ENCODE measurements at places on chromosomes 11 and 22.

- no peak for DNase-seq
Observed at GRCh38 chr11:8832571-8833260, 78.3 kb upstream of the AKIP1 start.

DNA sequence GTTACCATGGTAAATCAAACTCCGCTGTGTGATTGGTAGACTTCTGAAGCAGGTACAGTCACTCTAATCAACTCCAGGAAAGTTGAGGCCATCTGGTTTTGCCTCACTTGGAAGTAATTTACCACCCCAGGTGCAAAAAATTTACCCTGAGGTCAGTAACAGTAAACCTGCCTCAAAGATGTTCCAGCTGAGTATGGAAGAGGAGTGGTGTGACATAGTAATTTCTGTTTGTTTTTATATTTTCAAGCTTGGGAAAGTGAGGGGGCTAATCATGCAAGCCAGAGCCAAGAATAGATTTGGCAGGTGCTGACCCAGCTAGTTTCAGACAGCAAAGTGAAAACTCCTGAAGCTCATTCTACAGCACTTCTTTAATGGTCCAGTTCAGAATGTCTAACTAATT is 691.6 kb downstream of the NTM start:
- DNase-seq = no peak

DNA sequence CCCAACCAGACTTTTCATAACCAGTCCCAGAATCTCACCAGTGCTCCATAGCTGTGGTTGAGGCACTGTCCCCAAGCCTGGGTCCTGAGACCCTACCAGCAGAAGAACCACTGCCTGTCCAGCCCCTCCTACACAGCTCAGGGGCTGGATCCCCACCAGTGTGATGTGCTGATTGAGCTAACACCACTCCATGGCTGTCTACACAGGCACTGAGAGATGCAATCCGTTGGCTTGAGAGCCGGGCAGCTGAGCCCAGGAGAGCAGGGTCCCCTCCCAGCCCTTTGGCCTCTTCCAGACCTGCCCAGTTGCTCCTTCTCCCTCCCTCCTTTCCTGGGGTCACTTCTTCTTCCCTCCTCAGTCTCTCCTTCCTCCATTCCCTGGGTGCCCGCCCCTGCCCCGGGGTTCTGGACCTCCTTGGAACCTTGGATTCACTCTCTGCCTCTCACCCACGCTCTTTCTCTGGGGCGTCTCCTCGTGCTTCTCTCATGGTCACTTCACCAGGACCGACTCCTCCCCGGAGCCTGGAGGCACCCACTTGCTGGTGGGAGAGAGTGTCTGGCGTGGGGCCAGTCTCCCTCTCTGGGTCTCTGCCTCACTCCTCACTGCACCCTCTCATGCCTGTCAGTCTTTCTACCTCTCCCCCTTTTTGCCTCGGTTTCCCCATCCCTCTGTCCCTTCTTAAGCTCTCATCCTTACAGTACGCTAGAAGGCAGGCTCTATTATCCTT is 706 bp upstream of the SCYL1 start:
- DNase-seq = no peak

GRCh38 chr11:118233377-118233776 is 8.6 kb upstream of the JAML start:
- no peak for DNase-seq

- no peak for DNase-seq
Observed at GRCh38 chr11:86062719-86063118, 6.2 kb downstream of the PICALM start.

DNA sequence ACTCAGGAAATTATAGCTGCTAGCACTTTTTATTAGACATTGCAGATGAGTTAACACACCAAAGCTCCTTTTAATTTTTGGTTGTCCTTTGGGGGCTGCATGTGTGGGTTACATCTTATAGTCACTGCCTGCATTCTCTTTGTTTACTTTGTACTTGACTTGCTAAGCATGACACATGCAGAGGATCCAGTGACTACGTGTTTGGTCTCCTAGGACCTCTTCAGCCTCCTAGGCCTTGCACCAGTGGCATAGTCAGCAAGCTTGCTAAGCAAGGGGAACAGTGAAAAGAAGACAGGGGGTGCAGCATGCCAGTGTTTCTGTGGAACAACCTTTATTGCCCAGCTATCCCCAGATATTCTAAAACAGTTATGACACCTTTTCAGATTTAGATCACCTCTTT is 108.2 kb downstream of the PAX6 start:
- DNase-seq = no peak

DNA sequence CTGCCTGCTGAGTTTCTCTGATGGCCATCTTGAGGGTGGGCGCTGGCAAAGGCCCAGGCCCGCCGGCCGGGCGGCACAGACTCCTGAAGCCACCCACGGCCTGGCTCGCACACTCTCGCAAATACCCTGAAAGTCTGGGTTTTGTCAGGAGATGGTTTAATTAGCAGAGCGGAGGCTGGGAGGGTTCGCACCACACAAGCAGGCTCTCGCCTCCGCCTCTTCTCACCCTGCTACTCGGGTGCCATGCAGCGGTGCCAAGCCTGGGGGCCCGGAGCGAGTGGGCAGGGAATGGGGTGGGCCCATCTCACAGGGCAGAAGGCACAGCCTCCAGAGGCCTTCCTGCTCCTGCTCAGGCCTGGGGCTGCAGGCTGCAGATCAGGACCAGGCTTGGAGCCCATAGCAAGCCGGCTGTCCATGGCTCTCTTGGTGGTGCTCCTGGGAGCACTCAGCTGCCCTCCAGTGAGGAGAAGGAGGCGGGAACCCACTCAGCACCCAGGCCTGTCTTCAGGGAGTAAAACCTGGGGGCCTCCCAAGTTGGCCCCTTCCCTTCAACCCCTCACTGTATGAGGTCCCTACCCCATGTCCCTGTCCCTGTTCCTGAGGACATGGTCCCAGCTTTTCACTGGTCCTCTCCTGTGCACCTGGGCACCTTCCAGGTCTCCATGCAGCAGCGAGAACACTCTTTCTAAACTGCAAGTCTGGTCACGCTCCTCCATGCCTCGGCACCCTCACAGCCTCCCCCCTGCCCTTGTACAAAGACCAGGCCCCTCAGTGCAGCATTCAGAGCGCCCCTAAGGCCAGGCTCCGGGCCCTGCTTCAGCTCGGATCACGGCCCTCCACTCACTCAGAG is 62.0 kb downstream of the FLRT1 start:
- DNase-seq = no peak

DNA sequence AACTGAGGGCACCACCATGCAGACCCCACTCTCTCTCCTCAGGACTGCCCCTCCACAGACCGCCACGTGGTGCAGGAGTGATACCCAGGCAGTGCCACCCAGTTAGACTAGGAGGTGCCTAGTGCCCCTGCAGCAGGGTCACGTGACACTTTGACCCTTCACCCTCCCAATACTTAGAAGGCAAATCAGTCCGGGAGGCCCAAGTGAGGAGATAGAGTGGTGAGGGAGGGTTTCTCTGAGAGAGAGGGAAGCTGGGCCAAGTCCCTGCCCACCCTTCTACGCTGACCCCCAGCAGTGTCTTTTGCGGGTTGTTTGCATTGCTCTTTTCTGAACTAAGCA is 84.6 kb downstream of the BUD13 start:
- DNase-seq = no peak

- DNase-seq = no peak
Observed at GRCh38 chr11:93537049-93537448, 6.1 kb downstream of the SMCO4 start.

GRCh38 chr22:44685384-44686056 is 16.5 kb upstream of the PRR5 start:
- peak; percentile 31 for DNase-seq

GRCh38 chr11:23924226-23924625 is 572.6 kb upstream of the LUZP2 start:
- no peak for DNase-seq

DNA sequence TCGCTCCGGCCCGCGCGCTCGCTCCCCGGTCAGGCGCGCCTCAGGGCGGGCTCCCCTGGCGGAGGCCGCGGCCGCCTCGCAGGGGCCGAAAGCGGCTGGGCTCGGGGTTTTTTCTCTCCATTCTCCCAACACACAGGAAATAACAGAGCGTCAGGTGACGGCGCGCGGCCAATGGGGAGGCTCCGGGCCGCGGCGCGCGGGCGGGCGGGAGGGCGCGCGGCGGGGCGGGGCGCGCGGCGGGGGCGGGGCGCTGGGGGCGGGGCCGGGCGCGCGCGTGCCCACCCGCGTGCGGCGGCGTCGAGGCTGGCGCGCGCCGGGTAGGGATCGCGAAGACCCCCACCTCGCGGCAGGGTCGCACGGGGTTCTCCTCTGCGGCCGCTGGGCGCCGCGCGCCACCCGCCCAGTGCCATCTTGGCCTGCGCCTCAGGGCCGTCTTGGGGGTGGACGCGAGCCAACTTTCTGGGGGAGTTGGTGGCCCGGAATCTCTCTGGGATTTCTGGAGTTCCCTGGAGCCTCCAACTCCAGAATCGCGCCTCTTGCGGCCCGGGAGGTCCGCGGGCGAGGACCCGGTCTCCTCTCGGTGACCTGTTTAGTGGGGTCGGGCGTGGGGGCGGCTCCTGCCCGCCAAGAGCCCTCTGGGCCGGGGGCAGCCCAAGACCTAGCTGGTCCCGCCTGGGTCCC is at the start of gene TCF20:
Gene TCF20 (minus strand): TSS at position 144 of the 681 bp plus-strand sequence. CDS start 55,348 bp downstream, outside the sequence.
- DNase-seq = peak; percentile 54

- DNase-seq = no peak
Observed at GRCh38 chr22:22408731-22409696, 99.5 kb downstream of the ZNF280B start.

- no peak for DNase-seq
Observed at GRCh38 chr11:107018902-107019493, 722 bp upstream of the GUCY1A2 start.

DNA sequence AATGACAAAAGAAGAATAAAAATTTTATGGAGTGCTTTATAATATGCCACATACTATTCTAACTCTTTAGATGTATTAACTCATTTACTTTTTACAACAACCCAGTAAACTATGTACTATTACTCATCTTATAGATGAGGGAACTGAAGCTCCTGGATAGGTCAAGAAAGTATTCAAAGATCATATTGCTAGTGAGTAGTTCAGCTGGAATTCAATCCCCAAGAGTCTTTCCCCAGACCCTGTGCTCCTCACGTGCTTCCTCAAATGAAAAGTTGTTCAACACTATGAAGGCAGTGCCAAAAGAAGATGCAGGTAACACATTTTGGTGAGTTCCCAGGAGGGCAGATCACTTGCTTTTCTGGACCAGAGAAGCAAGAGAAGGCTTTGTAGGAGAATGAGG is 46.8 kb downstream of the BTG4 start:
- DNase-seq = no peak

- DNase-seq = no peak
Observed at GRCh38 chr22:23774114-23774921, 1.7 kb downstream of the MMP11 start.

Measured in bone marrow (tissue), 2 donors.